ENCODE measurements at places on chromosomes 16 and 17.
A peak's percentile ranks its signal among the peaks of the same experiment; 100 is the strongest.

GRCh38 chr17:78130437-78131101 is at the start of gene TMC8:
TMC8 (plus strand) TSS chr17:78130771; CDS start chr17:78131589, 818 bp downstream.
- peak; percentile 76 for DNase-seq

DNA sequence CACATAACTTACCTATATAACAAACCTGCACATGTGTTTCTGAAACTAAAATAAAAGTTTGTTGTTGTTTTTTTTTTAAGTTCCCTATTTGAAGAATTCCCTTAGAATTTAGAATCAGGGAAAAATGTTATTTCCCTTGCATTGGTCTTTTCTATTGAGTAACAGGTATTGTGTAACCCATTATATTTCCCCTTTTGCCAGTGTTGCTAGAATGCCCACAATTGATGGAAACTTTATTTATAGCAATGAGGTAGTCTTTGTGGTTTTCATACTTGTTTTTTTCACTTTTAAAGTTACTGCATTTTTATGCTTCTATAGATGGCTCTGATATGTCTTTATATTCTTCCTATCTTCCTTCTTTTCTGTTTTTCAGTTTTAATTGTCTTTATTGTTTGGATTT is 3.9 kb downstream of the NLRP1 start:
- DNase-seq = no peak

DNA sequence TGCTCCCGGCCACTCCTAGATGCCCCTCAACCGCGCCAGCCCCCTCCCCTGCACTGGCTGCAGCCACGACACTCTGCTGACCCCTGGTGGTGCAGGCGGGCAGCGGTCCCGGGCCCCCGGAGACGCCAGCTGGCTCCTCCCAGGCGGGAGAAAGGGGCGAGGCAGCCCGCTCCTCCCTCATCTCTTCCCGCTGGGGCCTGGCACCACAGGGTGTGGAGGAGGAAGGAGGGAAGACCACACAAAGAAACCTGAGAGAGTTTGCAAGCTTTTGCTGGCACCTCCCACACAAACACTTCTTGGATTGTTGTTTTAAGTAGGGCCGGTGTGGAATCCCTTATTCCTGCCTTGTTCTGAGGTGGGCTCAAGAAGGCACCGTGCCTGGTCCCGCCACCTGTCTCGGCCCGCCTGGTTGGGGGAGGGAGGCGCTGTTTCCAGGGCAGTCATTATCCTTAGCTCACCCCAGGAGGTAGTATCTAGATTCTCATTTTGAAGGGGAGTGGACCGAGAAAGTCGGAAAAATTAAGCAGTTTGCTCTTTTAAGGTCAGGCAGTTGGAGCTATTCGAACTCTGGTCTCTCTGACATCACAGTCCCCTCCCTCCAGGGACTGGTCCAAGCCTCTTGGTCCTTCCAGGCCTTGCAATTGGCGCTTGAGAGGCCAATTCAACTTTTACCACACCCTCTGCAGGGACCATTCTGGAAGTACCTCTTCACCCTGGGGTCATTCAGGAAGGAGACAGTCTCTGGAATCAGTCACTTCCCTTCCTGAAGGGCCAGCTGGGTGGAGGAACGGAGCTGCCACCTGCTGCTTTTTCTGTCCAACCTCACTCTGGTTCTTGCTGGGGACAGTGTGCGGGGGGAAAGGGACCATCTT is 959 bp upstream of the ANKRD13B start:
- DNase-seq = peak; percentile 67

GRCh38 chr17:82258555-82258954 is 14.9 kb downstream of the CSNK1D start:
- DNase-seq = no peak

- DNase-seq = no peak
These were observed 11.5 kb upstream of the PRSS54 start for GRCh38 chr16:58306327-58306726.

DNA sequence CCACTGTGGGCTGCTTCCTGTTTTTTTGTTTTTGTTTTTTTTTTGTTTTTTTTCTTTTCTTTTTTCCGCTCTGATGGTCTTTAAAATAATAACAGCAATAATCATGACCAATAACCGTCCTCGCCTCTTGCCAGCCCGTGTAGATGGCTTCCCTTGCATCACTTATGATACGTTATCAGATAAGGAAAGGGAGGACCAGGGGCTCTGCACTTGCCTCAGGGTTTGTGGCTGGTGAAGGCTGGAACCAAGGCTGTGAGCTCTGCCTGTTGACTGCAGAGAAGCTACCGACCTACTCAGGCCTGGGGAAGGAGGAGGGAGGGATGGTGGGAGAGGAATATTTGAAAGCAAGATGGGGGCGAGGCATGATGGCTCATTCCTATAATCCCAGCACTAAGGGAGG is 114.0 kb upstream of the SDK2 start:
- DNase-seq = no peak

DNA sequence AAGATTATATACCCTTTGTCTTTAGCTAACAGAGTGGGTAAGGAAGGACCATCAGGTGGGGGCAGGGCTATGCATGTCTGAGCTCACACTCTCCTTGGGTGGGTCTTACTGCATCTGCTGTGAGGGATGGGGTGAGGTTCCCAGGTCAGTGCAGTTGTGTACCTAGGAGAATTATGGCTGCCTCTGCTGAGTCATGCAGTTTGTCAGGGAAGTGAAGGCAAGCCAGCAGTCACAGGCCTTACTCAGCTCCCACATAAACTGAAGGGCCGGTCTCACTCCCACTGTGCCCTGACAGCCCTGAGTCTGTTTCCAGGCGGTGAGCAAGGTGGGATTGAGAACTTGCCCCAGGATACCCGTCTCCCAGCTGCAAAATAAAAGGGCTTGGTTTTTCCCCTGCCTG is 328.6 kb downstream of the MAP2K6 start:
- DNase-seq = no peak

GRCh38 chr16:73021866-73022495 is 25.9 kb downstream of the ZFHX3 start:
- DNase-seq = no peak

DNA sequence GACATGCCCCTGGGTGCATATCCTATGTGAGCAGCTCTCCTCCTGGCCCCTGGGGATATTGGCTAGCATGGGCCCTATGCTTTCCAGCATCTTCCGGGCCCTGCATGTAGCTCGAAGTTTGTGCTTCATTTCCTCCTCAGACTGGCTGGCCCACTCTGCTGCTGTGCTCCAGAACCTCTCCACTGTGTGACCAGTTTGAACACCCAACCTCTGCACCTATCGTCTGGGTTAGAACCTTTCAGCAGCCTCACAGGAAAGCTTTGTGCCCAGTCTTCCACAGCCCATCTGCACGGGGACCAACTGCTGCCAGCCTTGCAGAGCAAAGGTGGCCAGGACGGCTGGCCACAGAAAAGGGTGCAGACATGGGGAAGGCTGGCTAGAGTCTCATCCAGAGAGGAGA is 10.2 kb upstream of the CLEC18B start:
- no peak for DNase-seq

DNA sequence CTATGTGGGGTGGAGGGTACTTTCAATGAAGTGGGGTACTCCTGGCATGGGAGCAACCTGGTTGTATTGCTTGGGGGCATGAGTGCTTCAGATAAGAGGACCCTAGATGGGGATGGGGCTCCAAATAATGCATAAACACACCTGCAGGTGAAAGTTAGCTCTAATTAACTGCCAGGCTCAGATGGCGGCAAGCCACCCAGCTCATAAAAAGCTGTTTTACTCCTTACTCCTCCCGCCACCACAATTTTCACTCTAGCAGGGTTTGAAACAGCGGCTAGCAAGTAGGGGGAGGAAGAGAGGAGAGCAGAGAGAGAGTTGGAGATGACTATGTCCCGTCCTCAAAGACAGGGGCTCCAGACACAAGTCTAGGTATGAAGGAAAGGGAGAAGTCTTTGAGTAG is 117.7 kb upstream of the WSCD1 start:
- no peak for DNase-seq

- DNase-seq = no peak
These were observed 3.5 kb upstream of the ADGRG1 start for GRCh38 chr16:57624806-57625500.

DNA sequence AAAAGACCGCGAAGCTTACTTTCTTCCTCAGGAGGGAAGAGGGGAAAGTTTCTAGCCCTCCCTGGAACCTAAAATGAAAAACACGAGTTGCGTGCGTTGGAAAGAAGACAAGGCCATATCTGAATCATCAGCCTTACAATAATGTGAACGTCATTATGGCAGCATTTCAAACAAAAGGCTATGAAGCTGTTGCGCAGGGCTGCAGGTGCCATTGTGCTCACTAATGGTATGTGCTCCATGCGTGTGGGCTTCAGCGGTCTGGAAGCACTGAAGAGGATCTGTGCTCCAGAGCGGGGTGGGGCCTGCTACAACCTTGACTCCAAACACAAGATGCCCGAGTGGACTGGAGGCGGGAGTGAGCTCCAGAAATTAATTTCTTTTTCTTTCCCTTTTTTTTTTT is 12.1 kb upstream of the CYB5B start:
- DNase-seq = no peak

DNA sequence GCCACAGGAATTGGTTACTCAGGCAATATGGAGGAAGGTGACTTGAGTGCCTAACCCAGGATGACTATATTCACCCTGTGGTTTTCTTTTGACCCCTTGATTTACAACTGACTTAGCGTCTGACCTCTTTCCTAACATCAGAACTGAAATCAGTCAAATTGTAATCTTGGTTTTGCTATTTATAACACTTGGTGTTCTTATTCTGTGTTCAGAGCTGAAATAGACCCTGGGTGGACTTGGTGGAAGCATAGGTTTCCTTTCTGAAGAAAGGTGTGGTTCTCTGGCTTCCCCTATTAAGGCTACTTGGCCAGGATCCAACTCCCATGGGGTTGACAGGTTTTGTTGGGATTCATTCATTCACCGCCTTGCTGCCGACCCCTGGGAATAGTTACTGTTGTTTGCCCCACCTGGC is 80.8 kb downstream of the CLEC16A start:
- DNase-seq = no peak

GRCh38 chr16:57987441-57988177 is 12.9 kb downstream of the ZNF319 start:
- DNase-seq = no peak

DNA sequence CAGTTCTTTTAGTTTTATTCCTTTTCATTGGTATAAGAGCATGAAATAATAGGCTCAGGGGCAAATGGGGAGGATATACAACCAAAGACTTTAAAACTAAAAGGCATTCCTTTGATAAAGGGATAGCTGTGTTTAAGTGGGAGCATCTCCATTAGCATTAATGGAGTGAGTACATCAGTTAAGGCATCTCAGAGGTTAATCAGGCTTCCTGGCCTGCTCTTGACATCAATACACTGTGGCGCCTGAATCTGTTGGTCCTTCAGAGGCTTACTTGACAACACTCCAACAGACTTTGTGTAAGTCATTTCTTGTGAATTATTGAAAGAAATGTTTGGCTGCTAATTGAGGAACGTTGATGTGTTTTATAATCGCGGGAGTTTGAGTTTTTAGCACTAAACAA is 230.7 kb downstream of the BCAS3 start:
- no peak for DNase-seq

DNA sequence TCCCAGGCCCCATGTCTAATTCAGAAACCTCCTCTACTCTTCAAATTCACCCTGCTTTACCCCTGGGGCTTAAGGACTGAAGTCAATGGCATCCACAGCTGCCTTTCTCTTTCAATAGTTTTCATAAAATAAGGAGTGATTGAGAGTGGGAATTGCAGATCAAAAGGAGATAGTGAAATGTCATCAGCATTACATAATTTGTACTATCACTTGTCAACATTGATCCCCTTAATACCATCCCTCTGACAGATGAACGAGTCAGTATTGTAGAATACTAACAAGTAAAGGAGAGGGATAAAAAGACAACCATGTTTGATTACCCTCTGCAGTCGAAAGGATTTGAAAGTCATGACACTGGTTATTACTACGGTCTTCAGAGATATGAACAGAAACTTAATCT is 212.4 kb downstream of the TMEM114 start:
- DNase-seq = no peak

DNA sequence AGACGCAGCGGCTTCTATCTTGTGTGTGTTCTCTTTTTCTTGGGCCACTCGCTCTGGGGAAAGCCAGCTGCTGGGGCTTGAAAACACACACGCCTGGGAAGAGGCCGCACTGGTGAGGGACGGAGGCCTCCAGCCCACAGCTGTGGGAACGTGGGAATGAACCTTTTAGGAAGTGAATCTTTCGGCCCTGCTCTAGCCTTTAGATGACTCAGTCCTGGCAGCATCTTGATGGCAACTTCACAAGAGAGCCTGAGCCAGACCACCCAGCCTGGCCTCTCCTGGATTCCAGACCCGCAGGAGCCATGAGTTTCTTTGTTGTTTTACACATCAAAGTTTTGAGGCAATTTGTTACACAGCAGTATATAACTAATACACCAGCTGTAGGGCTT is 2.2 kb upstream of the PDPK1 start:
- no peak for DNase-seq

- no peak for DNase-seq
These were observed 2.0 kb upstream of the ABR start for GRCh38 chr17:1181753-1182137.

DNA sequence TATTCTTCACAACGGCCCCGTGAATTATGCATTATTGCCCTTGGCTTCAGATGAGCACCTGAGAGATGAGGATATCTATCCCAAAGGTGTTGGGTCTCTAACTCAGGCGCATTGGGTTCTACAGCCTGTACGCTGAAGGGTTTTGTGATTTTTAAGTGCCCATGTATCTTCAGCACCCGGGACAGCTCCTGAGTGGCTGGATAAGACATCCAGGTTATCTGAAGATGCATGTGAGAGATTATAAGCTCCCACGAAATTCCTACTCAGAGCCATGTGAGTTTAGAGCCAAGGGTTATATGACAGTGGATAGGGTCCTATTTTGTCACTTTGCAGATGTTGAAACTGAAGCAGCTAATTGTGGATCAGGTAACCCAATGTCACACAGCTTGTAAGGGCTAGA is 612.3 kb upstream of the EEF2KMT start:
- DNase-seq = no peak

- no peak for DNase-seq
These were observed 910 bp downstream of the WBP2 start for GRCh38 chr17:75854101-75854748.

DNA sequence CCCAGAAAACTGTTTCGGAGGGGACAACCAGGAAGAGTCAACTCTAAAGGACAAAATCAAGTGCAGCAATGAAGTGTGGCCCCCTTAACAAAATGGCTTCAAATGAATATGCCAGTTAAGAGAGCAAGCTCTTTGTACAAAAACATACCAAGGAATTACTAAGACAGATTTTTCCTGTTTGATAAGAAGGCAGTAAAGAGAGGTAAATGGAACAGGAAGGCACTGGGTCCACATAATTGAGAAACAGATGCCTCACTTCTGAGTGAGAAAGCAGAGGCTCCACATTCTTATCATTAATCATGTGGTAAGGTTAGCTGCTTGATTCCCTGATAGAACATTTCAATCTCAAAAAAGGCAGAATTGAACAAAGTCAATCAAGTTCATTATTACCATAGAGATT is 44.9 kb downstream of the MBTD1 start:
- DNase-seq = no peak

DNA sequence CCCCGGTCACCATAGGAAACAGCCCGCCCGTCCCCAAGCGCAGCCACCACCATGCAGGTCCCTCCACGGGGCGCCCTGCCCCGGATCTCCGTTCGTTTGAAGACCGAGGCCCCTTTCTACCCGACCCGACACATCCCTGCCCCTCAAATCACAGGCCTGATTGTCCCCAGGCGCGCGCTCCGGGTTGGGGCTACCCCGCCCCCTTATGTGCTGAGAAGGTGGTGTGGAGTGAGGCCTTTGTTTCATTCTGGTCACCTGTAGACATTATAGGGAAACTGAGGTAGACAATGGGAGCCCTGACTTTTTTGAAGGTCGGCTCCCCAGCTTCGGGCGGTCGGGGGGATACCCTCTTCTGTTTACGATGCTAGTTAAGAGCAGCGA is 763 bp upstream of the ACTG1 start:
- no peak for DNase-seq

All from activated T-helper 1 cell treated with Interleukin-2 at 50 U/mL for 16 hours (primary cell).